Stimulated activated CD4-positive, alpha-beta T cell treated with anti-CD3 and anti-CD28 coated beads, Interleukin-4, amount 100 ng/mL, for 48 hours (primary cell): ENCODE measurements at places on chromosomes 6 and 20.

- no peak for DNase-seq
Measured at GRCh38 chr6:127299522-127300240, 33.0 kb downstream of the RNF146 start.

GRCh38 chr20:59253779-59254319 is 46.6 kb upstream of the EDN3 start:
- no peak for DNase-seq

DNA sequence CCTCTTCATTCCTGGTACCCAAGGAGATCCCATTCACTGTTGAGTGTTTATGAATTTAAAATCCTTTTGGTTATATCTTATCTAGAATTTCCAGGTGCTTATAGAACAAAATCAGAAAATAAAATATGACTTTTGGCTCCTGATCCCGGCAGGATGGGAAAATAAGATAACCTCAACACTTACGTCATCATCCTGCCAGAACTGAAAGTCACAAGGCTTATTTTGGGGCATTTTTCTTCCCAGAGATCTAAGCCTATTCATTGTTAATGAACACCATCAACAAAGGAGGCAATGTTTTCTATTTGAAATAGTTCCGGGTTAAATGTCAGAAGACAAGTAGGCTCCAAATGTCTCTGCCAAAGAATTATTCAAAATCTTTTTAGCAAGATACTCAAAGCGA is 580.6 kb downstream of the TFAP2A start:
- DNase-seq, result no peak

GRCh38 chr6:79941489-79942151 is 5.7 kb downstream of the ELOVL4 start:
- DNase-seq, result no peak

DNA sequence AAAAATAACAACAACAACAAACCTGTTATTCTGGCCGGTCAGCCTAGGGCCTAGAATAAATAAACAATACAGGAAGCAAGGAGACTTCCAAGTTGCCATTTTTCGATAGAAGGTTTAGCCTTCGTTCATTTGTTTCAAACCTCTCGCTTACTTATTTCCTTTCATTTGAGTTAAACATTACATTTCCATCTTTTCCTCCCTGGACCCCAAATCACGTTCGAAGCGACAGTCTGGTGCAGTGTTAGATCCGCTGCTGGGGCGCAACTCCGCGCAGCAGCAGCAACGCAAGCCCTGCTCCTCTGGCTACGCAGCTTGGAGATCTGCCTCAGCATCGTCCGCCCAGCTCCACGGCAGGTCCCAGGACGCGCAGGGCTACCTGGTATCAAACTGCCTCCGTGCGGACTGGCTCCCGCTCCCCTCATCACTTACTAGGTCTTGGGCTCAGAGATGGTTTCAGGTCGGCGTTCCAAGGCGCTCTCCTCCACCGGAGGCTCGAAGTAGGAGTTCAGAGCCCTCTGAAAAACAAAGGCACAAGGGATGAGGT is 530 bp downstream of the TDP2 start:
- DNase-seq, result peak; percentile 18

DNA sequence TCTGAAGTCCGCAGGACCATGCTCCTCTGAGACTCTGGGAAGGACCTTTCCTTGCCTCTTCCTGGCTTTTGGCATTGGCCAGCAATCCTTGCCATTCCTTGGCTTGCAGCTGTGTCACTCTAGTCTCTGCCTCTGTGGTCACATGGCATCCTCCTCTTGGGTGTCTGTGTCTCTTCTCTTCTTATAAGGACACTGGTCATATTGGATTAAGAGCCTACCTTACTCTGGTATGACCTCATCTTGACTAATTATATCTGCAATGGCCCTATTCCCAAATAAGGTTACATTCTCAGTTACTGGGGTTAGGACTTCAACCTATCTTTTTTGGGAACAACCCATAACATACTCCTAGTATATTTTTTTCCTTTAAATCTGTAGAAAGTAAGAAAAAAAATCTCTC is 49.9 kb upstream of the GTSF1L start:
- DNase-seq, result no peak

- DNase-seq, result no peak
Measured at GRCh38 chr6:150668900-150669302, 69.2 kb downstream of the PLEKHG1 start.

DNA sequence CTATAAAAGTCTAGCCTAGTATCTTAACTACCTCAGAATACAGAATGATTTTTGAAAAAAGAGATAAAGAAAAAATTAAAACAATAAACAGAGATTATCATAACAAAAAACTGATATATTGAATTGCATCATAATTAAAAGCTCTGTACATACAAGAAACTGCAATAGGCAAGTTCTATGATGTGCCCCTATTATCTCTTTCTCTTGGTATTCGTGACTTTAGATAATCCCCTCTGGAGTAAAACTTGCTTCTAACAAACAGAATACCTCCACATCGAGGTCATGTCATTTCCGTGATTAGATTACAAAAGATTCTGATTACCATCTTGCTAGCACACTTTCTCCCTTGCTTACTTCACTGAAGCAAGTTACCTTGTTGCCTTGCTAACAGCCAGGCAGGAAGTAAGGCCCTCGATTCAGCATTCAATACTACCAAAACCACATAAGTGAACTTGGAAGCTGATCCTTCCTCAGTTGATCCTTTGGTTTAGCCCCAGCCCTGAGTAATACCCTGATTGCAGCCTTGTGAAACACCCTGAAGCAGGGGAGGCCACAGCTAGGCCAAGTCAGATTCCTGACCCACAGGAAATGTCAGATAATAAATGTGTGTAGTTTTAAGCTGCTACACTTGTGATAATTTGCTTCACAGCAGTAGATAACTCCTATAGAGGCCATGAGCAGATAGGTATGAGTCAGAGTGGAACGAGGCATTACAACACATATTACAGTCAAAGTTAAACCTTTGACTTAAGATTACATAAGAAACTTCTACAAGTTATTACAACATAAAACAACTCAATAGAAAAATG is 53.7 kb upstream of the TMX4 start:
- DNase-seq, result no peak

DNA sequence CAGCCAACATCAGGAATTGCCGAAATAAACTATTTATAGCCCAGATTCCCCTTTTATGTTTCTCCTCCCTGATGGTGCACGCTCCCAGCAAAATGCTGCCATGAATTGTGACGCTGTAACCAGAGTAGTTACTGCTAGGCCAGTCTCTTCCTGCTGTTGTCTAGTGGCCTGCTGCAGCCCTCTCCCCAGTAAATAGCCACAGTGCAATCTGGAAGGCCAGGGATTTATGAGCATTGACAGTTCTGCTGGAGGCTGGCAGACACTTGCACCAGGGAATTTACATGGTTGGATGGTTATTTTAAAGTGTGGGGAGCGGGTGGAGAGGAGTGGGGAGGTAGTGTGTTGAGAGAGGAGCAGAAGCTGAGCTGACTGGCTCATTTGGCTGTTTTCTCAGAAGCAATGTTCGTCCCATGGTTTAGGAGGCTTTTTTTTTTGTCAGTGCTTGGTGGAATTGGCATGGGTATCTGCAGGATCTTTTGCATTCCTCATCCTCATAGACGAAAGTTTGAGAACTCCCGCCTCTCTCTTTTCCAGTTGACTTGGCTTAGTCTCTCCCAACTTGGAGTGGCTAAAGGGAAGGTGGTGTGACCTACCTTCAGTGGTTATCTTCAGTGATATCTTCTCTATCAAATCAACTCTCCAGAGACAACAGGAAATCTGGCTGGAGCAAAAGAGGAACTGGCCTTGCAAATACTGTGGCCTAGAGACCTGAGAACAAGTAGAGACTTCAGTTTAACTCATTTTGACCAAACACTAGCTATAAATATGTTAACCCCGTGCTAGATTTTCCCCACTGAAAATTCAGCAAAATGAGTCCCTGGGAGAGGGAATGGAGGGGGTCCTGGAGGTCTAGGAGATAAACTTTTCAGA is 99.3 kb upstream of the VSTM2L start:
- no peak for DNase-seq

GRCh38 chr6:107704347-107705013 is 119.6 kb downstream of the SCML4 start:
- DNase-seq, result no peak

- DNase-seq, result no peak
Measured at GRCh38 chr6:155333414-155333813, 19.1 kb upstream of the TFB1M start.

DNA sequence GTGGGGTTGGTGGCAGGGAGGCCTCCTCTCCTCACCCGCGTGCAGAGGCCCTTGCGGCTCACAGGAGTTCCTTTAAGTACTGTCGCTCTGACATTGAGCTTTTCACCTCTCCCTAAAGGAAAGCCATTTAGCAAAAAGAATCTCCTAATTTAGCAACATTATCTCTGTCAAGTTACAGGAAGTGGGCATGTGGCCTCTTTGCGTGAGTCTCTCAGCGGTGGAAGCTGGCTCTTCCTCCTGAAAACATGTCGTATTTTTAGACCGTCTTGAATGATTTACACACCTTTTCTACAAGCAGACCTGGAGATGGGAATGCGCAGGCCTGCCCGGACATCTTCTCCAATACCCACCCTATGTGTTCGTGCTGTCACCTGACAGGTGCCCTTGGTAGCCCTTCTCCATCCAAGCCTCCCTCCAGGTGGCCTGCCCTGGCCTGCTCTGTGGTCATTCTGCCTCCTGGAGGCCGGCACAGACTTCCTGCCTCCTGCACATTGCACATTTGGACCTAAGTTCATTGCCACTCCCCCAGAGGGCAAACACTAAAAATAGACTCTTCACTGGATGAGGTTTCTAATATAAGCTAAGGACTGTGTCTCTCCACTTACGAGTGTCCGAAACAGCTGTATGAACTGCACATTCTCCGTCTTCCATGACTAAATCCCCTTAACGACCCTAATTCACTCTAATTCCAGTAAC is 18.5 kb upstream of the PHACTR3 start:
- no peak for DNase-seq

DNA sequence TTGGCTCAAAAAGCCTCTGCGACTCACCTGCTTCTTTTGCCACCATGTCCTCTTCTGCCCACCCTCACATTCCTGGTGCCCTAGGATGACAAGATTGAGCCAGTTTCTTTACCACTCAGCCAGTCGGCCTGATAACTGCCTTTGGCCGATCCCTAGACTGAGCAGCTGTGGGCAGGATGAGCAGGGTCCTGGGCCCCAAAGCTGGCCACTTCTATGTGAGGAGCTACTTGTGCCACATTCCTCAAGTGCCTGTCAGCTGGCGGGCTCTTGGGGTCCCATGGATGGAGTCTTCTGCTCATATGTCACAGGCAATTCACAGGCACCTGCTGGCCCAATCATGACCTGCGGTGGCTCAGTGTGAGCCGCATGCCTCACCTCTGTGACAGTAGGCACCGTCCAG is 16.5 kb downstream of the DYNLRB1 start:
- no peak for DNase-seq

- no peak for DNase-seq
Measured at GRCh38 chr6:36335465-36336207, 1.1 kb downstream of the BNIP5 start.

DNA sequence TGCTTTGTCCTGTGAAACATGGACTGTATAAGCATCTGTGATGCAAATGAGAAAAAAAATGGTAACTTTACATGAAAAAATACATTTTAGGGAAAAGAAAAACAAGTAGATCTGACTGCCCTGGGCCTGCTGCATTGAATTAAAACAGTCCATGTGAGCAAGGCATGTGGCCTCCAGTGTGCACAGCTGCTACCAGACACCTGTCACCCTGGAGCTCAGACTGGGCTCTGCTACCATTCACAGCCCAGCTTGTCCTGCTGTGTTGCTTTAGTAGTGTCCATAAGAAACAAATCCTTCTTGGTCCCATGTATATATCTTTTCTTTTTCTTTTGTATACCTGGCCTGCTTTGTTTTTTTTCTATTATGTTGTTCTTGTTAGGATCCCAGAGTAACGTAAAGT is 315.9 kb downstream of the NKAIN2 start:
- DNase-seq, result no peak

DNA sequence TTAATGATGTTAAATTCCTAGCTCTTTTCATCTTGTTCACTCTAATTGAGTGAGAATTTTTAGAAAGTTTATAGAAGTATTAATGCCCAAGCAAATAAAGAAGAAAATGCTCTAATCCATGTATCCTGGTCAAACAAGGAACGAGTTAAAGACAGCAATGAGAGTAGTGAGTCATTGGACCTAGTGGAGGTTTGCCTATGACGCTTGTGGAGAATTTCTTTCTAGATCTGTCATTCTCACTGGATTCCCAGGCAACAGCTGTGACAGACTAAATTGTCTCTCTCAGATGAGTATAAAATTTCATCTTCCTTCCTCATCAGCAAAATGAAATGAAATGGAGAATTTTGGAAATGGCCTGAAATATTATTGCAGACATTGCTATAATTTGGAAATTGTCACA is 127.9 kb downstream of the COL19A1 start:
- DNase-seq, result no peak

DNA sequence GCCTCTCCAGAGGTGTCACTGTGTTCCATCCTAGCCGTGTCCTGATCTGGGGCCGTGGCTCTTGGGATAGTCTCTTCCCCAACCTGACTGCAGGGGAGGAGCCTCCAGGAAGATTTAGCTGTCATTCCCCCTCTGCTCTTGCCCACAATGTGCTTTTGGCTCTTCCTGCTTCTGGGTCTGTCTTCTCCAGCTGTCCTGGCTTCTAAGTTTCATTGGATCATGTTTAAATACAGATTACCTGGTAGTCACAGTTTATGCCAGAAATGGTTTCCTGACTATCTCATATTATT is 139.1 kb downstream of the ZDHHC14 start:
- DNase-seq, result no peak

DNA sequence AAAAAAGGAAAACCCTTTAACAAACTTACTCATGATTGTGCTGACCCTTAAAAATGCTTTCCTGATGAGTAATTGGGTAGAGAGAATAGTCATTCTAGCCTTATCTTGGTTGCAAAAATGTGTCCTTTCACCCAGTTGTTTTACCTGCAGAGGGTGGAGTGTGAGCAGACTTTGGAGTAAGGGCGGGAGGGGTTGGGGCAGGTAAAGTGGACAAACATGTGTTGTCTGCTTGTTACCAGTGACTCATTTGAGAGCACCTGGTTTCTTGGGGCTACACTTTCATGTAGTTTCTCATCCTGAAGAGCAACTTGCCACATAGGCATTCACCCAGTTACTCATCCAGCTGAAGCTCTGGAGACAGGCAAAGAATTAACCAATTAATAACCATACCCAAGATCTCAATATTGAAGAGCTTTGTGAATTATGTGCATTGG is 121.1 kb downstream of the TNFRSF21 start:
- no peak for DNase-seq

DNA sequence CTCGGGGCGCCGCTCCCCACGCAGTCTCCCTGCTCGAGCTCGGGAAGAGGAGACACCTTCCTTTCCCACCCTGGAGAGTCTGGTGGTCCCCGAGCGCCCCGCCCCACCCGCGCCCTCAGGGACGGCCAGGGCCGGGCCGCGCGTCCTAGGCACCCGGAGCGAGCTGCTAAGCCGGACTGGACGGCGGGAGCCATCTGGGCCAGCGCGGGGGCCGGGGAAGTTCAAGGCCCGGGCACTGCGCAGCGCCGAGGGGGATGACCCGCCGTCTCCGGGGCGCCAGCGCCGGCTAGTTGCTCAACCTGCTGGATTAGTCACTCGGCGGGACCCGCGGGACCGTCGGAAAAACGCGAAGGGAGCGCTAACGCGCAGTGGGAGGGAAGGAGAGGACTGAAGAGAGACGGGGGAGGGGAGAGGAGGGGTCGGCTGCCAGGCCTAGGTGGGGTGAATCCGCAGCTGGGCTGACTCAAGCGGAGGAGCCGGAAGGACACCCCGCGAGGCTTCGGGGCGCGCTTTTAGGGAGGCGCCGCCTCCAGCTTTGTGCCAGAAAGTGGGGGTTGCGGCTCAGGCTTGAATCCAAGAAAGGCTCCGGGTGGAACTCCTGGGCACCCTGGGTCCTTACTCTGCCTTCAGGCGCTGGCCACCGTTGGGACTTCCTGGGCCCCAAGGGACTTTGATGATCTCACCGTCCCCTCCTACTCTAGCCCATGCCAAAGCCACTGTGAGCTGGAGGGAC is 75.7 kb upstream of the FOXP4 start:
- DNase-seq, result no peak
